Right ventricle myocardium superior (tissue), 1 donor: ENCODE measurements at places on chromosomes 3 and 15.

DNA sequence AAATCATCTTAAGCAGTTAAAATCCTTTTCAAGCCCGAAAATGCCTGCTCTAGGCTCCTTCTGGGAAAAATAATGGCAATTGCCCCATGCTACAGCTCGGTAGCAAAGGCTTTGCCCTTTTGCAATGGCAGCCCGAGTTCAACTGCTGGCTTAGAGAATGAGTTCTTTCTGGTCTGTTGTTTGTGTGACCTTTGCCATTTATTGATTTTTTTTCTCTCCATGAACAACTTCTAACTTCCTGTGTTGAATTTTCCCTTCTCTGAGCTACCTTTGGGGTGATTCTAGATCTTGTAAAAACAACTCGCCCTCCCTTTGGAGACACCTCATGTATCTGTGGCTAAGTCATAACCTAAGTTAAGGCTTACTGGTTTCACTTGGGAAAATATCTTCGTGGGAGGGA is 139.3 kb downstream of the PLCH1 start:
- DNase-seq: no peak

DNA sequence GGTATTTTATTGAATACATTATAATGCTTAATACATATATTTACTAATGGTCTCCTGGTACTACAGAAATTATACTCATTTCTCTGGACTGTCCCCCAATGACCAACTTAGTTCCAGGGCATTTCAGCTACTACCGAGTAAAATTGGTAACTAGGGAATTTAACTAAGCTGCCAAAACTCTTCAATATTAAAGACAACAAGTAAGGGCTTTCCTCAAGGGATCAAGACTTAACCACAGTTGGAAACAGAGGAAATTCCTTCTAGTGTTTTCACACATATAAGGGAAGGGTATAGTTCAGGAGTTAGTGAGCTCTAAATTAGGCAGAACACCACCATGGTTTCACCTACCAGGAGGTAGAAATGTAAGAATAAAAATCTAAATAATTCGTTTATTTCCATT is 357.4 kb downstream of the TBL1XR1 start:
- no peak for DNase-seq

DNA sequence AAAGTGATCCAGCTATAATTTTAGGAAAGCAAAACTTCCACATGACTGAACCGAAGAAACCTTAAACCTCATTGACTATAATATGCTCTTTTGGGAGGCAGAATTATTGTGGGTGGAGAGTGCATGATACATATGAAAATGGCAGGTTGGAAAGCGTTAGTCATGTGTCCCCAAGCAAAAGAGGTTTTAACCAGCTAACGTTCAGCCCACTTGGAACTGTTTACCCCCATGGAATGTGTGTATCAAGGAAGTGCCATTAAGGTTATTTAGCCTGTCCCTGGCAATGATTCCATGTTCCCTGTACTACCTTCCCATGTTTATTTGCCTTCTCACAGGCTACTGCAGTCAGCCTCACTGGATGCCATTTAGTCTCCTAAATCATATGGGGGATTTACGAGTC is 44.1 kb upstream of the LRRC58 start:
- DNase-seq: no peak

DNA sequence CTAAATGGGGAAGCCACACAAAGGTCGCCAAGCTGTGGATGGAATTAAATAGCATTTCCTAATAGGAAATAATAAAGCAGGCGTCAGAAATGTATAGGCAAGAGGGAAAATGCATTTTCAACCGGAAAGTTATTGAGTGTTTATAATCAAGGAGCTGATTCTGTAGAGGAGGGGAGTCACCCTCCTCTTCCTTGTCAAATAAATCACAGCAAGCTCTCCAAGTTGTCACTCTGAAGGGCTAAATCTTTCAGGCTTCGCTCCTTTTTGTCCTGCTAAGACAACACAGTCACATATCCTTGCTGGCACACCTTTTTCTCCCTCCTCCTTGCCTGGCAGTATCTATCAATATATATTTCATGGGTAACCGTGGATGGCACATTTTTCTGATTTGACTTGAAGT is 338.4 kb downstream of the SATB1 start:
- no peak for DNase-seq

GRCh38 chr15:70643106-70643782 is 120.1 kb downstream of the UACA start:
- DNase-seq: no peak

DNA sequence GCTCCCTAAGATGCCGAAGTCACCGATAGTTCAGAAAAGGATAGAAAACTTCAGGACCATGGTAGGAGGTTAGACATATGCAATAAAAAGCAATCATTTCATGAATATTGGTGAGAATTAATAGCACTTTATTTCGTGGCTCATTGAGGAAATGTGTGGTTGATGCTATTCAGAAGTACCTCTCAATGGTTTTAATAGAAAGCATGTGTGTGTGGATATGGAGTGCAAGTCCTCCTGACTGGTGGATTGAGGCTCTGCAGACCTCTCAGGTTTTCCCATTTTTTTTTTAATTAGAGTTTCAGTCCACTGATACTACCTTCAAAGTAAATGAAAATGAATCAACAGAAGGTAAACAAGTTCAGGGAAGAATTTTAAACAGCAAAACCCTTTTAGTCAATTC is 384.3 kb upstream of the RARB start:
- DNase-seq: no peak

DNA sequence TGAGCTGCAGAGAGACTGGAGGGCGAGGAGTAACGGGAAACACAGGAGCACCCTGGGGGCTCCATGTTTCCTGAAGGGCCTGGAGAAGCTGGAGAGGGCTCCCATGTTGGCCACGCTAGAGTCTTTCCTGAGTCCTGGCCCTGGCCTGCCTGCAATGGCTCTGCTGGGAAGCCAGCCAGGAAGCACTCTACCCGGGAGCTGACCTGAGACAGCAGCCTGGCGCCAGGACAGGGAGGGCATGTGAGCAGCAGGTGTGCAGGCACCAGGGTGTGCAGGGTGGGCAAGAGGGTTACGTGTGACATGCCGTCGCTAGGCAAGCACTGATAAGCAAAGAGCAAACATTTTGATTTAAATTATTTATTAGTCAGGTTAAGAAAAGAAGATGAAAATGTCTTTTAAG is 301.4 kb downstream of the OCA2 start:
- peak; percentile 70 for DNase-seq

GRCh38 chr3:14847613-14848541 is 29.1 kb downstream of the FGD5 start:
- peak; percentile 75 for DNase-seq

GRCh38 chr15:86502301-86502700 is 422.6 kb downstream of the AGBL1 start:
- DNase-seq: no peak
